ENCODE measurements at places on chromosomes 11 and 22.

GRCh38 chr22:48346911-48347310 lies 1480.8 kb downstream of the BRD1 start:
- no peaks in the 10 kb centered on the region for H3K36me3 ChIP-seq
- H3K4me3 ChIP-seq: no peak overlapping the region
- H3K27me3 ChIP-seq: peaks cover 4% of the 10 kb centered on the region
- DNase-seq: no peak

DNA sequence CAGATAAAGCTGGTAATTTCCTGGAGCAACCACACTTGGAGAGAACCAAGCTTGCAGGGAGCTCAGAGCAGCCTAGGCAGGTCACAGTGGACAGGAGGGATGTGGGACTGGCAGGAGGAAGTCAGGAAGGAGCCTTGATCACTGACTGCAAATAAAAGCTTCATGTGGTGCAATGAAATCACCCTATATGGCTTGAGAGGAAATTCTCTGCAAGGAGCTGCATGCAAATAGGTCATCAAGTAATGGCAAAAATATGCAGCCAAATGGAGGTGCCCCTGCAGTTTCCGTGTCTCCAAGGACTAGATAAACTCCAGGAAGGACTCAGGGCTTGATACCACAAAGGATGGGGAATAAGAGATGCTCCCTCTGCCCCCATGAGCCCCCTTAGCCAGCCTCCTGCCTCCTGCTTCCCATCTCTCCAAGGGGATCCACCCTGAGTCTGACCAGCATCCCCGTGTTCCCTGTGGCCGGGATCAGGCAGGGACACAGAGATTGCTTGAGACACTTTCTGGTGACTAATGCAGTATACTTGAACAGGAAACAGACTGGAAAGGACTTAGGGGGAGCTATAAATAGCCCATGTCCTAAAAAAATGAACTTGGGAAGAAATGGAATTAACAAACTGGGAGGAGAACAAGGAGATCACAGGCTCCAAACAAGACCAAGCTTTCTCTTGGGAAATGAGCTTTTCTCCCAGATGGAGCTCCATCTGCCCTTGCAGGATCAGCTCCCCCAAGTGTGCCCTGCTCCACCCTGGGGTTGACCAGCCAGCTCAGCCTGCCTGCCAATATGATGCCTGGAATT lies 23.9 kb upstream of the MICAL2 start:
- DNase-seq: no peak
- peaks cover 29% of the 10 kb centered on the region for H3K4me1 ChIP-seq
- no peak overlapping the region for H3K27ac ChIP-seq
- no peaks in the 10 kb centered on the region for H3K36me3 ChIP-seq
- no peak overlapping the region for H3K4me3 ChIP-seq
- no peaks in the 10 kb centered on the region for H3K27me3 ChIP-seq

- H3K4me1 ChIP-seq: peaks cover 10% of the 10 kb centered on the region
- 0 out of 2 replicates have a peak, but pooled peaks cover 2% of the 10 kb centered on the region for H3K36me3 ChIP-seq
- H3K27me3 ChIP-seq: no peaks in the 10 kb centered on the region
- no peak for DNase-seq
- H3K27ac ChIP-seq: no peak overlapping the region
These were observed 15.9 kb downstream of the CYP2D6 start for GRCh38 chr22:42114721-42115120.

GRCh38 chr11:87239001-87239400 lies 201.3 kb downstream of the TMEM135 start:
- no peak for DNase-seq
- H3K27ac ChIP-seq: no peak overlapping the region
- no peak overlapping the region for H3K4me3 ChIP-seq

GRCh38 chr11:73961321-73961720 lies 10.5 kb downstream of the DNAJB13 start:
- H3K27me3 ChIP-seq: no peaks in the 10 kb centered on the region
- DNase-seq: no peak
- H3K4me3 ChIP-seq: no peak overlapping the region
- no peaks in the 10 kb centered on the region for H3K36me3 ChIP-seq

DNA sequence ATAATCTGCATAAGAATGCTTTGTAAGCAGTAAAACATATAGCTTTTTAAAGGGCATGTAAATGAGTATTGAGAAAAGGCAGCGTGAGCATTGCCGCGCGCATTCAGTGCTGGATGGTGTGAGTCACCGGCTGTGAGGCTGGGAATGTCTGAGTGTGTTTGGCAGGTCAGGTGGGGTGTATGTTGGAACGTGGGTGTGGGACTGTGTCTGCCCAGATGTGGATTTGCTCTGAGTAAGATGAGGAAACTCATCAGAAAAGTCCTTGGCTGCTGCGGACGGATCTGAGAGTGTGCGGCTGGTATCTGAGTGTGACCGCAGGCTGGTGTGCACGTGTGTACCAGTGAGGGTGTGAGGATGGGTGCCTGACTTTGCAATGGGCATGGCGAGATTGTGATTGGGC lies 66.2 kb upstream of the NECTIN1 start:
- no peak overlapping the region for H3K4me3 ChIP-seq
- H3K4me1 ChIP-seq: no peaks in the 10 kb centered on the region

DNA sequence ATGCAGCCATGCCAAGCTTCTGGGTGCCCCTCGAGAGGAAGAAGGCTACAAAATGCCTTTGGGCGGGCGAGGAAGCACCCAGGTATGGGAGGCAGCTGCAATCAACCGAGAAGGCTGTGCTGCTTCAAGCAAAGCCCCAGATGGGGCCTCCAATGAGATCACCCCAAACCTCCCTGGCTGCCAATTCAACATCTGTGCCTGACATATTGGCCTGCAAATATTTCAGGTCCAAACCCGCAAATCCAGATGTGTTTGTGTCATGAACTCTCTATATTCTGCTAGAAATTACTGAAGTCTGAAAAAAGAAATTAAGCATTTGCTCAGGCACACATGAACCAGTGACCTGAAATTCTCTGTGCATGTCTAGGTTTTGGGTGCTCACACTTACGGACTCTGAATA lies 78.8 kb upstream of the RCN1 start:
- no peaks in the 10 kb centered on the region for H3K4me1 ChIP-seq
- H3K36me3 ChIP-seq: no peaks in the 10 kb centered on the region
- no peak overlapping the region for H3K27ac ChIP-seq

DNA sequence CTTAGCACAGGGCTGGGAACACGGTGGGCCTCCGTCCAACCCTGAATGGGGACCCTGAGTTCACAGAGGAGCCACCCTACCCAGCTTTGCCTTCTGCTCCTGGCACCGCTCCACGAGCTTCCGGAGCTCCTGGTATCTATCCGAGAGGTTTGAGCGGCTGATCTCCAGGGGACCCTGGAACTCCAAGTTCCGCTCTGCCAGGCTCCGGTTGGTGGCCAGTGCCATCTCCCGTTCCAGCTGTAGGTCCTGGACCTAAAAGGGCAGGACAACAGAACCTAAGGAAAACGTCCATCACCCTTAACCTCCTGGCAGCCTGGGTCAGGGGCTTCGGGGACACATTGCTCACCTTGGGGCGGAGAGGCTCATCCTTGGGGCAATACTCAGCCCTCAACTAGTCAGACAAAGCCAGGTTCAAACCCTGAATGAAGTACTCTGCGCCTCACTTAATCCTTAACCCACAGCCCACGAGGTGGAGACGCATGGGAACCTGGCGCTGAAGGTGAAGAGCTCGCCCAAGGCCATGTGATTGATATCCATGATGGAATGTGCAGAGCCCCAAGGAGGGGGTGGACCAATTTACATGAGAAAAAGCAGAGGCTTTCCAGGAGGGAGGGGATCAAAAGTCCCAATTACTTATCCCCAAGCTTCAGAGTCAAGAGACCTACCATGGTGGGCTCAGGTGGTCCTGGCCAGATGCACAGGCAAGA lies 27.1 kb downstream of the VPS37C start:
- no peaks in the 10 kb centered on the region for H3K36me3 ChIP-seq
- peaks cover 11% of the 10 kb centered on the region for H3K4me1 ChIP-seq
- DNase-seq: no peak
- no peak overlapping the region for H3K4me3 ChIP-seq
- no peaks in the 10 kb centered on the region for H3K27me3 ChIP-seq

- no peak overlapping the region for H3K4me3 ChIP-seq
- no peaks in the 10 kb centered on the region for H3K27me3 ChIP-seq
- H3K4me1 ChIP-seq: no peaks in the 10 kb centered on the region
- H3K36me3 ChIP-seq: peaks cover 4% of the 10 kb centered on the region
- H3K27ac ChIP-seq: no peak overlapping the region
These were observed 77.4 kb downstream of the RELT start for GRCh38 chr11:73453562-73453961.

- H3K27ac ChIP-seq: no peak overlapping the region
- H3K4me3 ChIP-seq: no peak overlapping the region
- H3K36me3 ChIP-seq: peaks cover 26% of the 10 kb centered on the region
- H3K4me1 ChIP-seq: no peaks in the 10 kb centered on the region
These were observed 31.8 kb downstream of the CAPN1 start for GRCh38 chr11:65213322-65214211.
